Mammary microvascular endothelial cell (primary cell): ENCODE measurements at places on chromosomes 1 and 21. TPM values are rescaled to one million over a fixed set of nuclear protein-coding genes. Genes with fewer than 3 reads are reported as not detected.

CAPN9 gene
- total RNA-seq, result not detected in 2 replicates

RBP7 gene
- 0.39 TPM in 1 of 2 replicates, not detected in the other for total RNA-seq

RYR2 gene
- total RNA-seq, result 0.07 TPM in 1 of 2 replicates, not detected in the other

PROK1 gene
- total RNA-seq, result not detected in 2 replicates

ATP6V1G3 gene
- total RNA-seq, result not detected in 2 replicates

SFN gene
- total RNA-seq, result 0.20 and 0.80 TPM in 2 replicates

HSD11B1 gene
- 0.10 and 0.13 TPM in 2 replicates for total RNA-seq

DNASE2B gene
- not detected in 2 replicates for total RNA-seq

LRRIQ3 gene
- 0.27 and 0.34 TPM in 2 replicates for total RNA-seq
